Activated CD4-positive, alpha-beta T cell treated with anti-CD3 and anti-CD28 coated beads for 24 hours (primary cell): ENCODE measurements at places on chromosomes 1 and 21.

- no peak for DNase-seq
These were observed 893.5 kb downstream of the LTN1 start for GRCh38 chr21:28099001-28099705.

DNA sequence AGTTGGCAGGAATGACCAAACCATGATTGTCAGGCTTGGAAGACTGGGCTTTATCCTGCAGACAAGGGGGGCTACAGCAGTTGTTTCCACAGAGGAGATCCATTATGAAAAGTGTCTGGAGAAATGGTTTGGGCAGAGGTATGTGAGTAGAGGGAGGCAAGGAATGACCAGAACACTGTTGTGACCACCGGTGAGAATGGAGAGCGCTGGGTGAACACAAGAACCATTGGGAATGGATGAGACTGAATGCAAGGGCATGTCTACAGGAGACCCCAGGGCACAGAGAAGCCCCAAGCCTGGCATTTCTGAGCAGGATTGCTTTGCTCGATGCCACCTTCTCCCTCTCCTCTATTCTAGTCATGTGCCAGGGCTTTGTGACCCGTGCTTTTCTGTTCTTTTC lies 125.1 kb downstream of the CACNA1E start:
- no peak for DNase-seq

DNA sequence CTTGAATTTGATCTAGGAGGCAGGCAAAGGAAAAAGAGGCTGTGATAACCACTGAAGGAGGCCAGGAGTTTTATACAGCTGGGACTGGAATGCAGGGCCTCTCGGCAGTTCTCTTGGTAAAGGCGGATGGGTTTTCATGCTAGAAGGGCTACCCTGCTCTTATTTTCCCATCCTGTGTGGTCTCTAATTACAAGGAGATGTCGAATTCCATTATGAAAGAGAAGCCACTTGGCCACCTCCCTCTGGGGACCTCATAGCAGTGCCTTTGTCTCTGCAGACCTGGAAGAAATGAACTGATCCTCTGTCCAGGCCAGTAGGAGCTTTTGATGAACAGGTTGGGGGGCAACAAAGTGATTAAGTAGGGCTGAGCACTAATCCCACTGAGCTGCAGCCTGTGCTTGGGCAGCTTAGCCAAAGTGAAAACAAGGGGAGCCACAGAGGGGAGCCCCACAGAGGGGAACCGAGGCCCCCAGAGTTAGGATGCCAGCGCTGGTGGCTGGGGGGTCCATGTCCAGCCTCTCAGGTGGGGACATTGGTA lies 42.2 kb upstream of the BCAR3 start:
- no peak for DNase-seq

DNA sequence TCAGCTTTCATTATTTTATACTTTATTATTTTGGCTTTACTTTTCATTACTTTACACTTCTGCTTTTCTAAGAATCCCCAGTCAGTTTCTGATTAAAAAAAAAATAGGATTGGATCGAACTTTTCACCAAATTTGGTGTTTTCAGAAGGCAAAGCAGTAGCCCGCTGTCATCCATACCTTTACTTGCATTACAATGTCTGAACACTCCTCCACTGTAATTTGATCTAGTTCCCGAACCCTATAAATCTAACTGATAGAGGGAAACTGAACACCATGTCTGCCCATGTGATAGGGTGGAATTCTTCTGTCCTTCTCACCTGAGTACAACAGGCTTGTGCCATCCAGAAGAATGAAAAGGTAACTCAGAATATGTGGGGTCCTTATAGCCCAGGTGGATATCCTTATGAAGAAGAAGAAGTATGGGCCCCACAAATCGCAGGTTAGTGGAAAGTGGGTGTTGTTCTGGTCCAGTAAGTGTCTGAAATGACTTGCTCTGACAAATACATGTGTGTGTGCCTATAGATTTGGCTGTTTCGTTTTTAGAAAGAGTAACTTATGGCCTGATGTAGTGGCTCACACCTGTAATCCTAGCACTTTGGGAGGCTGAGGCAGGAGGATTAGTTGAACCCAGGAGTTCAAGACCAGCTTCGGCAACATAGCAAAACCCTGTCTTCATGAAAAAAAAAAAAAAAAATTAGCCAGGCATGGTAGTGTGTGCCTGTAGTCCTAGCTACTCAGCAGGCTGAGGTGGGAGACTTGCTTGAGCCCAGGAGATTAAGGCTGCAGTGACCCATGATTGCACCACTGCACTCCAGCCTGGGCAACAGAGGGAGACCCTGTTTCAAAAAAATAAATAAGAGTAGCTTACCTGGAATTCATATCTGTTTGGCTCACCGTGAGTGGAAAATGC lies 26.6 kb upstream of the CDC14A start:
- no peak for DNase-seq

DNA sequence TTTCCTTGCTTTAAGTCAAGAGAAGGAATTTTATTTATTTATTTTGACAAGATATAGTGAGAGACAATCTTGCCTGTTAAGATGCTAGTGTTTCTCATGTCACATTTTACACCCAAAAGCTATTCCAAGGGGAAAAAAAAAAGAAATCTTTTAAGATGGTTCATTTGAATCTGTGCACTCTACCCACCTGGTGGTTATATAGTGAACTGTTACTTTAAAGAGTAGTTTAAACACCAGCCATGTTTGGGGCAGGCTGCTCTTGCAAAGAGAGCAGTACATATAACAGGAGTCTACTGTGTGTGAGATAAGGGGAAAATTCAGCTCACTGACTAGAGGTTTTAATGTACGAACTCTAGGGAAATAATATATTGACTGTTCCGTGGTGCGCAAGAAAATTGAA lies 3.3 kb upstream of the ELAVL4 start:
- no peak for DNase-seq

- no peak for DNase-seq
These were observed 304.6 kb upstream of the FAM78B start for GRCh38 chr1:166471359-166471758.

GRCh38 chr1:163013826-163014600 lies 55.1 kb upstream of the RGS4 start:
- no peak for DNase-seq

DNA sequence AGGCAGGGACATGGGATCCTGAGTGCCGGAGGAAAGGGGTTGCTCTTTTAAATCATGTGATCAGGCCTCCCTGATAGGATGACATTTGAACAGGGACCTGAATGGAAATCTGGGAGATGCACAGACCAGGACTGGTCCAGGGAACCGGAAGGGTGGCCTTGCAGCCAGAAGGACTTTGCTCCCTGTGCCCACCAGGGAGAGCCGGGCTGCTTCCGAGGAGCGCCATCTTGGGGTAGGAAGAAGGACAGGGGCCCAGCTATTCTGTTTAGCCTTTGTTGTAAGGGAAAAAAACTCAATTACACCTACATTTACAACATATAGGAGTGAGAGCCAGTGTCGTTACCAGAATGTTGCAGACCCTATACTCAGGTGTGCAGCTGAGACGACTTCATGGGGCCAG lies 5.5 kb downstream of the KLHDC7A start:
- no peak for DNase-seq

GRCh38 chr1:25926731-25927496 lies 20.7 kb upstream of the STMN1 start:
- DNase-seq, result no peak

DNA sequence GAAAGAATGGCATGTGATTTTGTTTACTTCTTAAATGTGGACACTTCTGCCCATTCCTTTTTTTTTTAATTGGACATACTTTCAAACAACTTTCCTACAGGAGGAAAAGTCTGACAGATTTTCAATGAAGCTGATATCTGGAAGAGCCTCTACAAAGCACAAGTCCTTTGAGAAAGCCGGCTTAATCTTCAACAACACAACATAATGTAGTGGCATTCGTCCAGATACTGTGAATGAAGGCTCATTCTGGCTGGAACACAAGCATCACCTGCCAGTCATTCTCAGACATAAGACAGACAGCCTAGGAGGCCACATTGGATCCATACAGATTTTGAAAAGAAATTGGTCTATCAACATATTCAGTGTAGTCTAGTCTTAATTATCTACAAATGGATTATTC lies 4.9 kb downstream of the OTUD7B start:
- DNase-seq, result no peak

- no peak for DNase-seq
These were observed 21.9 kb upstream of the PLEKHG5 start for GRCh38 chr1:6513320-6513801.

DNA sequence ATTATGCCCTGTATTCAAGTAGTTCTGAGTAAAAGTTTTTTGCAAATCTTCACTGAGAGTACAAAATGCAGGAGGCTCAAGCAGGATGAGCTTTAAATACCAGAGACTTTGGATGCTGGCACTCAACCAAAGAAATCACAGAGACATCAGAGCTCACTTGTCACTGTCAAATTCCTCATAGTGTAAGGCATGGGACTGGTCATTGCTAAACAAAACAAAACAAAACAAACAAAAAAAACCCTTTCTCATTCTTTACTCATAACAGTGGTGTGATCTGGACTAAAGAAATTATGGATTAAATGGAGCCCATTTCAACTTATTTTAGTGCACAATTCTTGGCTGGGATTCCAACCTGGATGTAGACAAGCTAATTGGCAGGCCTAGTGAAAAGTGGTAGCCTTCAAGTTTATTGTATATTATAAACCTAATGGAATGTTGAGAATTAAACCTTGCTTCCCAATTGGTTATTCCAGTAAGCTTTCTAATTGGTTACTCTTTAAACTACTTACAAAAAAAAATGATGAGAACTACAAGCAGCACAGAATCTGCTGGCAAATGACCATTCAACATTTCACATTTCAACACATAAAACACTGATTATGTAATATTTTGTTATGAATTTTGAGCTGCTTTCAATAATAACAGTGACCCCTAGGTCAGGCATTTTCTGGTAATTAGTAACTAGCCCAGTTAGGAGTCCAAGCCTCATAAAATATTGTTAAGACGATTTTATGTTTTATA lies 30.6 kb upstream of the NEK7 start:
- DNase-seq, result no peak
